ENCODE measurements at places on chromosomes 11 and 22.

- DNase-seq: no peak
These were observed 186.5 kb downstream of the SWAP70 start for GRCh38 chr11:9850224-9850895.

DNA sequence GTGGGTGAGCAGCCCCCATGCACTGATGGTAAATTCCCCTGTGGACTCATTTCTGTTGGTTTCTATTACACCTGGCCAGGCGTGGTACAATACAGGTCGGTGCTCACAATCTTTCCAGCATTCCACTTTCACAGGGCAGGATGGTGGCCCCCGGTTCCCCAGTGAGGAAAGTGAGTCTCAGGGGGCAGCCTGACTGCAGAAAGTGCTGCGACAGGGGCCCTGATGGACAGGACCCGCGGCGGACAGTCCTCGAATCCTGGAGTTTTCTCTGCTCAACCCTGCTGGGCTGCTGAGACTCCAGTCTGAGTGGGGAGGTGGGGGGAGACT, 3.1 kb upstream of the PGGHG start:
- DNase-seq: no peak

- no peak for DNase-seq
These were observed 19.0 kb downstream of the CHST1 start for GRCh38 chr11:45646275-45646927.

GRCh38 chr11:61853698-61854169, 25.6 kb downstream of the FADS2 start:
- no peak for DNase-seq

- no peak for DNase-seq
These were observed 14.5 kb downstream of the MYH9 start for GRCh38 chr22:36373258-36373579.

GRCh38 chr11:130674686-130675308, 226.4 kb downstream of the ADAMTS15 start:
- no peak for DNase-seq

DNA sequence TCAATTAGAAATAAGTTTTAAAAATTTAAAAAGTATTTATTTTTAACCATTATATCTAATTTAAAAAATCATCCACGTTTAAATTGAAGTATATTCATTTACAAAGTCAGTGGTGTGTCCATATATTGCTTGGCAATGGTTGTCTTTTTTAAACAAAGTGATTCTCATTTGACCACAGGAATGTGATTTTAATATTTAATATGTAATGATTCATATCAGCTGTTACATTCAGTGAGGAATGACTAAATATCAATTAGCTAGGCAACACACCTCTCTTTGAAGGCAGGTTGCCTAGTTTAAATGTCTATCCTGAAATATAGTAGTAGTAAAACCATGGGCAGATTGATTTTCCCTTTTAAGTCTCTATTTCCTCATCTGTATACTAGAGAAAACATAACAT, 392.2 kb upstream of the CCDC179 start:
- no peak for DNase-seq

GRCh38 chr11:47148903-47149531, 27.7 kb downstream of the ARFGAP2 start:
- DNase-seq: no peak

GRCh38 chr11:1782031-1782590, 18.4 kb upstream of the CTSD start:
- no peak for DNase-seq

DNA sequence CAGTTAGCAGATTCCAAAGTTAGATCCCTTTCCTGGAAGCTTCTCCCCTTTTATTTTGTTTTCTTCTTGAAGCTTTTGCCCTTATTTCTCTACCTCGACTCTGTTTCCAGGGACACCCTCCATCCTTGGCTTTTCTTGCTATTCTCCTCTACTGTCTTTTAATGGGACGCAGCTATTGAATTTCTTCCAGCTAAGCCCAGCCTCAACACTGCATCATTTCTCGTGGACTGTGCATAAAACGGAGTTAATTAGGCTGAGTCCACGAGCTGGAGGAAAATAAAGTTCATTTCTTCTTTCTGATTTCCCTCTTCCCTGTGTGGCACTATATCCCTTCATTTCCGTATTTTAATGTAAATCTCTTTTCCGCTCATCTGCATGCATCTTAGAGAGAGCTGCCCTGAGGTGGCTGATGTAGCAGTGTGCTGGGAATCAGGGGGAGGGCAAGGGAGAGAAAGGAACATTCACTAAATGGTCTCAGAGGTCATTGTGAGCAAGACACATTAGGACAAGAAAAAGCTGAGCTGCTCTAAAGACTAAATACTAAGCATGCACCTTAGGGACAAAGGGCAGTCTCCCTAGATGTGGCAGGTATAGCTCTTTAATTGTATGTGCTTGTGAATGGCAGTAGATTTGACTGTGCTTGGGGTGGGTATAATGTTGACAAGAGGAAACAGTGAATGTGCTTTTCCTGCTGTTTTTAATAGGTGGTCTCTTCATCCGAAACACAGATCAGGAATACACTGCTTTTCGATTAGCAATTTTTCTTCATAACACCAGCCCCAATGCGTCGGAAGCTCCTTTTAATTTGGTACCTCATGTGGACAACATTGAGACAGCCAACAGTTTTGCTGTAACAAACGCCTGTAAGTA, 1.9 kb downstream of the GRIA4 start:
- DNase-seq: no peak

- DNase-seq: peak; percentile 12
These were observed 52.9 kb downstream of the UVRAG start for GRCh38 chr11:75867778-75868374.

DNA sequence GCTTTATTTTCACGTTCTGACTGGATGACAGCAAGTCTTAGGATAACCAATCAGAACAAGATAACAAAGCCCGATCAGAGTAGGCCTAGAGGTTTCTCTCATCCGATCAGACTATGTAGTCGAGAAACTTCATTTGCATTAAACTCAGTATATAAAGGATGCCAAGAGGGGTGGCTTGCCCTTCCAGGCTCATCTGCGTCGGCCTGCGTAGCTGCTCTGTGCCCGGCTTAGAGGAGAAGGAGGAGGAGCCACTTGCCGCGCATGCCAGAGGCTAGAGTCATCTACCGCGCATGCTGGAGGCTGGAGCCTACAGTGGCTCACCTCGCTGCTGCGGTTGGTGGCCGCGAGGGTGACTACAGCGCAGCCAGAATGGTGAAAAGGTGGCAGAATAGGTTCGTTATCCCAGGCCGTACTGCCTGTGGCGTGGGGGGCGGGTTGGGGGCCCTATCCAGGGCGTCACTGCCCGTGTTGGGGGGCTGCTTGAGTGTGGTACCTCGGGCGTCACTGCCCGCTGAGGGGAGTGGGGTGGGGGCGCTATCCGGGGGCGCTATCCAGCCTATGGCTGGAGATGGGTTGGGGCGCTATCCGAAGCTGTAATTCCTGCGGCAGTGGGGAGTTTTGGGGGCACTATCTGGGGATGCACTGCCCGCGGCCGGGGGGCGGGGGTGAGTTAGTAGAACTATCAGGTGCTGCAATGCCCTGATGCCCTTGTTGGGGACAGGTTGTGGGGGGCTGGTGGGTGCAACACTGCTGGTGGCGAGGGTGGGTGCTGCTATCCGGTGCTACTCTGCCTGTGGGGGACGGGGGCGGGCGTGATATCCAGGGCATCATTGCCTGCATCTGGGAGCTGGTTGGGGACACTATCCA, at the start of gene RFPL2:
Gene RFPL2 (minus strand): TSS at position 218 of the 867 bp plus-strand sequence. CDS start 2,622 bp downstream, outside the sequence.
- DNase-seq: no peak

GRCh38 chr11:132245403-132246385, 875.3 kb downstream of the NTM start:
- no peak for DNase-seq

GRCh38 chr11:126265811-126266210, 2.9 kb downstream of the SRPRA start:
- DNase-seq: no peak

DNA sequence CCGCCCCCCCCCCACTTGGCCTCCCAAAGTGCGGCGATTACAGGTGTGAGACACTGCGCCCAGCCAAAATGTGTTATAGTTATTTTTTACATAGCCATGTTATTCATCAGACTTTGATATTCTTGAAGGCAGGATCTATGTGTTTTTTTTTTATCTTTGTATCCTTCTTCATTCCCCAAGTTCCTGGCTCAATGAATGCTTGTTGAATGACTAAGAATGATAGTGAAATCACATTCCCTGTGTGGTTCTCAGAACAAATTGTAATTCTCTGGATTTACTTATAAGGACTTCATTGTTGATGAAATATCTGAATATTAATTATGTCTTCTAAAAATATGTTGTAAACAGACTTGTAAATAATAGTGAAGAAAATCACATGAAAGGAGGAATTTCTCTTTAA, 33.5 kb downstream of the MMP7 start:
- DNase-seq: no peak

All from activated T-helper 1 cell treated with anti-CD3 and anti-CD28 coated beads, Interleukin-2, amount 50 U/mL, for 16 hours (primary cell).